ENCODE measurements at places on chromosomes 4 and X.

DNA sequence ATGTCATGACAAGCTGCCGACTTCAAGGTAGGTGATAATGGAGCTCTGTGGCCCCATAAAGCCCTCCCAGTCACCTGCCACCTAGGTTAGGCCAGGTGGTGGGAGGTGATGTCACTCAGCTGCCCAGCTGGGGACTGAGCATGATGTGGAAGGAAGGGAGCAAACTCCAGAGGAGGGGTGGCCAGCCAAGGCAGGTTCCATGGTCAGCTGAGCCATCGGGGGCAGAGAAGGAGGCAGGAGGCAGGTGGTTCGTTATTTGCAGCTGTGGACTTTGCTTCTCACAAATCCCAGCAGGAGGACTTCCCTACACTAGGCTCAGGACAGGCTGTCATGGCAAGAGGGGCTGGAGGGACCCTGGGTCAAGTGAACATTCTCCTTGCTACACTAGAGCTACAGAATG, 2.1 kb downstream of the CCDC120 start:
- DNase-seq: no peak

- no peak for DNase-seq
Observed at GRCh38 chrX:118420462-118420861, 74.6 kb downstream of the WDR44 start.

DNA sequence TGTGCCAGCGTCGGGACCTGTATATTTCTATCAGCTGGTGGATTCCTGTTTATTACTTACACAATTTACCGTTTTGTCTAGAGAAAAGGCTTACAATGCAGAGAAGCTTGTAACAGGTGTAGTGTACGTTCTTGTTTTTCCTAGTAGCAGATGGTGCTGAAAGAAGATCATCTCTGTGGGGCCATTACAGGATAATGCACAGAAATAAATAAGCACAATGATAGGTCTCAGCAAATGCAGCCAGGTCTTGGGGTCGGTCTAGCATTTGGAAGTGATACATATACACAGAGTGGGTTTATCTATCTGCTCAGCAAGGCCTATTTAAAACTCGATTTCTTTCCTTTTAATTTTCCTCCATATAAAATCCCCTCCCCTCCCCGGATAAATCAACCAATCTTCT, 180.9 kb upstream of the LCORL start:
- DNase-seq: no peak

DNA sequence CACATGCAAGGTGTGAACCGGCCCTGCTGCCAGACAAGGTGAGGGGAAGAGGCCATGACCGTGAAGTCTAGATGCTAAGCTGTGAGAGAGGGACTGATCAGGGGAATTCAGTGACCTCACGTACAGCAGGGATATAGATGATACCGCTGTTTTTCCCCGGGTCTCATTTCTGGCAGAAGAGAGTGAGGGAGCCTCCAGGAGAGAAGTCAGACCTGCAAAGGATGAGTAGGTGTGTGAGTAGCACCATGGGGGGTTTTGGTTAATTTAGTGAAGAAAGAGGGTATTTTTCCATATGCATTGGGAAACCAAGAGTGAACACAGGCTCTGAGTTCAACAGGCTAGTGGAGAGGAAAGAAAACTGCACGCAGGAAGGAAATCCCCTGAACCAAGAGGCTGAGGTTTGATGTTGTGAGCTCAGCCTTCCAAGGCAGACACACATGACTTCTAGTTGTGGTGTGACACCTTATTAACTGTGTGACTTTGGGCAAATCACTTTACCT, 127.6 kb upstream of the GATB start:
- DNase-seq: no peak

- DNase-seq: no peak
Observed at GRCh38 chrX:9310616-9311015, 154.2 kb upstream of the TBL1X start.

GRCh38 chrX:138008281-138008680, 442.4 kb downstream of the ZIC3 start:
- DNase-seq: no peak

GRCh38 chr4:158209825-158210807, at the start of gene TMEM144:
Gene TMEM144 (plus strand): TSS chr4:158210486. CDS start chr4:158212668, 2,182 bp downstream.
- DNase-seq: peak; percentile 95

DNA sequence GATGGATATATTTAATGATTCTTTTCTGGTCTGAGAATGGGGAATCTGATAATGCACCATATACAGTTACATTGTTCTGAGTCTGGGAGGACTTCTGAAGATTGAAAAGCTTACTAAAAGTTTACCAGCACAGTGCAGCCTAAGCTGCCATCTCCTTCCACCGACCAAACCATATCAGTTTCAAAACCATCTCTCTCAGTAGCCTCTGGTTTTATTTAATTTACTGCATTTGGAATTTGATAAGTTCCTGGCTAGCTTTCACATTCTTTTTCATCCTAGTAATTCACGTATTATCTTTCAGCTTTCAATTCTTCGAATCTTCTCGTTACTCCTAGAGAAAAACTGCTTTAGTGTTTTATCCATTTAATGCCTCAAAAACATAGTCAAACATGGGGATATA, 181.4 kb upstream of the HCCS start:
- DNase-seq: no peak

Data from left ventricle myocardium superior (tissue), 1 donor.